Activated T-cell treated with anti-CD3 and anti-CD28 coated beads, Interleukin-2, amount 50 U/mL, for 4 hours (primary cell): ENCODE measurements at places on chromosomes 1 and 21. TPM values are rescaled to one million over a fixed set of nuclear protein-coding genes. Genes with fewer than 3 reads are reported as not detected.
A peak's percentile ranks its signal among the peaks of the same experiment; 100 is the strongest.

- peak; percentile 27 for DNase-seq
Observed at GRCh38 chr1:2547210-2548067, 8.7 kb upstream of the TNFRSF14 start.

DNA sequence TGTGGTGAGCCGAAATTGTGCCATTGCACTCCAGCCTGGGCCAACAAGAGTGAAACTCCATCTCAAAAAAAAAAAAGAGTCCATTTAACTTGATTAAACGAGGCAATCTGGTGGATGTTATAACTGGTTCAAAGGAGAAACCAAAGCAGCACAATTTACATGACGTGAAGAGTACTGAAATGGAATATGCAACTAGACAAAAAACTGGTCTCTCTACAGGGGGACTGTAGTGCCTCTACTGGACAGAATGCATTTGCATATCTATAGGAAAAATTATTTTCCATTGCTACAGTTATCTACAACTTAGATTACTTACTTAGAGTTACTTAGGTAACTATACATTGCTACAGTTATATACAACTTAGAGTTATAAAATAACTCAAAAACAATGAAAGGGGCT is 2.7 kb upstream of the CAPN2 start:
- DNase-seq, result no peak

GRCh38 chr1:152111515-152111968 is 3.7 kb downstream of the TCHH start:
- no peak for DNase-seq

DNA sequence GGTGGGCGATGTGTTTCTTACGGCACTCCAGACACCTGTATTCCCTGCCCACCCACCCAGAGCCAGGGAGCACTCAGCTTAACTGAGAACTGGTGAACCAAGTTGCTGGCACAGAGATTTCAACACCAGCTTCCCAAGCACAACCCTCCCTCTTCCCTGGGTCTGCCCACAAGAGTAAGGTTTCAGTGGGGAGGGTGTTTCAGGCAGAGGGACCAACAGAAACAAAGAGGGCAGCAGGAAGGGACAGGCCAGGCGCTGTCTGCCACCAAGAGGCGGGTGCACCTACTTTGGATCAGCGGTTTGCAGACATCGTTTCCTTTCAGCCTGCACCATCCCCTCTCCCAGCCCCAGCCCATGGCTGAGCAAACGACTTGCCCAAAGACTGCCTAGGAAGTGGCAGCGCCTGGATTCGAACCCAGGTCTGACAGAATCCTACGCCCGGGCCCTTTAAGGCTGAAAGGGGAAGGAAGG is 21.9 kb upstream of the ALDH4A1 start:
- DNase-seq, result no peak

DNA sequence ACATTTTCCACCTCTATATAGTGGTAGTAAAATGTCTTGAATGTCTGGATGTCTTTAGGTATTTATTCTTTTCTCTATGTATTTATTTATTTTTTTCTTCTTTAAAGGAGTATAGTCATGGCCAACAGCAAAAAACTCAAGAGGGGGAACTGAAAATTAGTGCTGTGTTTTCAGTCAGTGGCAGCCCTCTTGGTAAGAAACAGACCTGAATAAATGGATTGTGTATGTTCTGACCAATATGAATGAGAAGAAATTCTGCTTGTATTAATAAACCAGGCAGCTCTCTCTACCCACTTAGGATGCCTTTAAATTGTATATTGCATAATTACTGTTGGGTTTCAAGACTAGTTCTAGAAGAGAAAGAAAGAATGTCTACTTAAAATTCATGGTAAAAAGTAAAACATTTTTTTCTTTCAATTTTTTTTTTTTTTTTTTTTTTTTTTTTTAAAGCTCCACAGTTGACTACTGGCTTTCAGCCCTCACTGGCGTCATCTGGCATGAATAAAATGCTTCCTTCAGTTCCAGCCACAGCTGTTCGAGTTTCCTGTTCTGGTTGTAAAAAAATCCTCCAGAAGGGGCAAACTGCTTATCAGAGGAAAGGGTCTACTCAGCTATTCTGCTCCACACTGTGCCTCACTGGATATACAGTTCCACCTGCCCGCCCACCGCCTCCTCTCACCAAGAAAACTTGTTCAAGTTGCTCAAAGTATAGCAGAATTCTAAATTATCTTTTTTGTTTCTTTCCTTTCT is 101.6 kb downstream of the ZMYM4 start:
- DNase-seq, result no peak

- no peak for DNase-seq
Observed at GRCh38 chr1:25011275-25011674, 81.2 kb upstream of the RUNX3 start.

RGS8 gene
- total RNA-seq, result not detected

SAMD11 gene
- not detected for total RNA-seq
